ENCODE measurements at places on chromosomes 13 and 19.

DNA sequence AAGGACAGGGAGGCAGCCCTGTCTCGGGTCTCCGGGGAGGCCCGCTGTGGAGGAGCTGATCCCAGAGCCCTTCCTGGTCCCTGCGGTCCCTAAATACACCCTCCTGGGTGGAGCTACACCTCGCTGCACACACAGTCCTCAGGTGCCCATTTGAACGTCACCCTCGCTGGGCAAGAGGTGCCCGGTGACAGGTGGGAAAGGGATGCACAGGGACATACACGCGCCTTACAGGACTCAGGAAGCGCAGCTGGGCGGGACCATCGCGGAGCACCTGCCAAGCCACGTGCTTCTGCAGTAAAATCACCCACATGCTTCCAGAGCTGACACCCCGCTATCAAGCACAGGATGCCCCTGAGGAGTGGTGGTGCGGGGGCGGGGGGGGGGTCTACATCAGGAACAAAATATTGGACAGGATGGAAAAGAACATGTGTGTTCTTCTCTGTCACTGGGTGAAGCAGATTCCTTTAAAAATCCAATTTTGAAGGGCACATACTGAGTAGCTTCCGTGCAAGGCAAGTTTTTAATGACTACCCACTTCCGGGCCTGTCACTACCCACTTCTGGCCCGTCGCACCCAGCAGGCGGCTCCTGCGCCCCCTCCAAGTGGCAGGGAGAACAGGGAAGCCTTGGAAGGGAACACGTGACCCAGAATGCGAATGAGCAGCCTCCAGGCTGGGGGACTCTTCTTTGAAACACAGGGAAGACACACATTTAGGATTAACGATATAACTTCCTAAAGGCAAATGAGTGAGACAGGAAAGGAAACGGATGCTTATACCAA, 78.9 kb downstream of the COL4A1 start:
- DNase-seq: no peak

- no peak for DNase-seq
These were observed 62.3 kb downstream of the ZIC5 start for GRCh38 chr13:99909097-99909835.

GRCh38 chr19:12113121-12113520, 27.0 kb downstream of the ZNF20 start:
- no peak for DNase-seq

- DNase-seq: no peak
These were observed 845.8 kb downstream of the UQCRFS1 start for GRCh38 chr19:28367146-28367545.

GRCh38 chr13:110528911-110529310, 32.6 kb downstream of the RAB20 start:
- no peak for DNase-seq

DNA sequence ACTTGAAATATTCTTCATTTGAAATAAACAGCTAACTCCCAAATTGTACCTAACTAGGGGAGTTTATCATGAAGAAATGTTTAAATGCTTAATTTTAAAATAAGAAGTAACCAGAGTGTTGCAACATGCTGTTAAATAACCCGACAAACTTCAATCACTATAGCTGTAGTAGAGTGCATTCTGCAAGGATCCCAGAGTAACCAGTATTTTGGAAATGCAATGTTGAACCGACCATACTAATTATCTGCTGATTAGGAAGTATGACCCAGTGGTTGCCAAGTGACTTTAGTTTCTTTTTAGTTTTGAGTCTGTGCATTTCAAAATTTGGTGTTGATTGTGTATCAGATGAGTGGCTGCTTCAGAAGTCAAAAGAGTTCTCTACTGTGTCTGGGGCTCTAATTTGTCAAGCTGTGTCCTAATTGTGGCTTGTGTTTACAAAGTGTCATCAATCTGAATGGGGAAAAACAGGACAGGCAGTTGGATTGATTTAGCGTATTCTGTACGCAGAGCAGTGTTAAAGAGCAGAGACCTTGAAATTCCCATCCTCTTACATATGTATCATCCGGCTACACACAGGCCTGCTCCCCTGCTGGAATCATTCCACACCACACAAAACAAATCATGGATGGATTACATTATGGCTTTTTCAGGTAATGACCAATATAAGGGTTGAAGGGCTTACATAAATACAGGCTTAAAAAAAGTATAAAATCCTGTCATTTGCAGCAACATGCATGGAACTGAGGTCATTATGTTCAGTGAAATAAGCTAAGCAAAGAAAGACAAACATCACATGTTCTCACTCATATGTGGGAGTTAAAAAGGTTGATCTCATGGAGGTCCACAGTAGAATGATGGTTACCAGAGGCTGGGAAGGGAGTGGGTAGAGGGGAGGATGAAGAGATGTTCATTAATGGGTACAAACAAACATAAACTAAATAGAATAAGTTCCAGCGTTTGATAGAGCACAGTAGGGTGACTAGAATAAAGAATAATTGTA, 351.5 kb downstream of the KLF12 start:
- DNase-seq: no peak

DNA sequence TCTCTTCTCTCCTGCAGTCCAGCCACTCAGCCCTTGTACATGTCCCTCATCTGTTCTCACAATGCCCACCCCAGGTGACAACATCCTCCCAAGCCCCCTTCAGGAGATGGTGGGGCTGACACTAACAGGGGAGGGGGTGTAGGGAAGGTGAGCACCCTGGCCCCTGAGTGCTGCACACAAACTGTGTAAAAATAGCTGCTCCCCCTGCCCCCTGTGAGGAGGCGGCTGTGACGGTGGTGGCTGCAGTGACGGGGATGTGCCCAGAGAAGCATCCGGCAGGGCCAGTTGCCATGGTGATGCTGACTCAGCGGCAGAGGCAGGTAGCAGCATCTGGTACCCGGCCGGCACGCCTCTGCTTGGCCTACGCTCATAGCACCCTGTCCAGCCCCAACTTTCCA, 13.0 kb upstream of the JUND start:
- no peak for DNase-seq

GRCh38 chr13:42348576-42348975, 76.6 kb downstream of the AKAP11 start:
- DNase-seq: no peak

GRCh38 chr19:45955905-45956608, 17.6 kb downstream of the NOVA2 start:
- DNase-seq: no peak

- peak; percentile 95 for DNase-seq
These were observed 36.6 kb upstream of the POMP start for GRCh38 chr13:28622286-28622685.

Measured in HL-60 (cell line).